Vagina (tissue), 2 donors: ENCODE measurements at places on chromosomes 12 and 14. TPM values are rescaled to one million over a fixed set of nuclear protein-coding genes. Genes with fewer than 3 reads are reported as not detected.

The OVCH1 gene
- 0.25 TPM for total RNA-seq

The KRT85 gene
- not detected for total RNA-seq

The PRPH gene
- total RNA-seq: 17.2 TPM

The FAM181A gene
- not detected for total RNA-seq

The NELL2 gene
- 16.9 TPM for total RNA-seq

The BHLHE41 gene
- 2.9 TPM for total RNA-seq

The HSPB8 gene
- 58.4 TPM for total RNA-seq

The EEF1AKMT3 gene
- total RNA-seq: 9.3 TPM

The FSCB gene
- not detected for total RNA-seq

The TC2N gene
- 50.3 TPM for total RNA-seq

The TSPAN19 gene
- not detected for total RNA-seq

The GOLGA3 gene
- total RNA-seq: 49.8 TPM

The TRIM9 gene
- total RNA-seq: 2.2 TPM

The ZNF140 gene
- 9.3 TPM for total RNA-seq

The MEG3 gene
- 126 TPM for total RNA-seq

The ACSM4 gene
- total RNA-seq: not detected

The KCNH3 gene
- not detected for total RNA-seq

The ABHD12B gene
- total RNA-seq: not detected

The EML5 gene
- total RNA-seq: 0.49 TPM

The MTA1 gene
- 82.7 TPM for total RNA-seq
